ENCODE measurements at places on chromosomes 5 and 9. TPM values are rescaled to one million over a fixed set of nuclear protein-coding genes. Genes with fewer than 3 reads are reported as not detected.

DNA sequence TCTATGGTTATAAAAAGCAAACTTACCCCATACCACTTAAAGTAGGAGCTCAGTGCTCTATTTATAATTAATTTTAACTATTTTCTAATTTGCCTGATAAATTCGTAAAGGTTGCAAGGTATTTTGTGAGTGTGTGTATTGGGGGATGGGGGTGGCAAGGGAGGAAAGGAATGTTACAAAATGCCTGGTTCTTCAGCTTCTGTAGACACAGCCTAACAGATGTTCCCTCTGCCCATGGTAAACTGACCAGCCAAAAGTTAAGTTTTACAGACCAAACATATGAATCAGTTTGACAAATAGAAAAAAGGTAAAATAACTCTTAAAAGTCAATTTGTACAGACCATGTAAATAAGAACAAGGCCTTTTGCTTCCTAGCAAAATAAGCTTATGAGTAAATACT, 232.6 kb downstream of the KIAA0825 start:
- H3K27me3 ChIP-seq, result no peaks in the 10 kb centered on the region
- H3K36me3 ChIP-seq, result no peaks in the 10 kb centered on the region
- H3K27ac ChIP-seq, result no peak overlapping the region
- DNase-seq, result no peak

GRCh38 chr5:152686931-152687330, 281.9 kb upstream of the NMUR2 start:
- H3K4me3 ChIP-seq, result no peak overlapping the region
- H3K4me1 ChIP-seq, result no peaks in the 10 kb centered on the region
- no peak overlapping the region for H3K27ac ChIP-seq
- no peaks in the 10 kb centered on the region for H3K36me3 ChIP-seq
- no peaks in the 10 kb centered on the region for H3K27me3 ChIP-seq

- H3K36me3 ChIP-seq, result peaks cover 43% of the 10 kb centered on the region
- H3K27ac ChIP-seq, result peak overlapping the region; percentile 85
- H3K4me1 ChIP-seq, result peaks cover 100% of the 10 kb centered on the region
- no peaks in the 10 kb centered on the region for H3K27me3 ChIP-seq
Measured at GRCh38 chr9:110128664-110129329, 79.2 kb downstream of the C9orf152 start.

The IFNA13 gene
- not detected for total RNA-seq

DNA sequence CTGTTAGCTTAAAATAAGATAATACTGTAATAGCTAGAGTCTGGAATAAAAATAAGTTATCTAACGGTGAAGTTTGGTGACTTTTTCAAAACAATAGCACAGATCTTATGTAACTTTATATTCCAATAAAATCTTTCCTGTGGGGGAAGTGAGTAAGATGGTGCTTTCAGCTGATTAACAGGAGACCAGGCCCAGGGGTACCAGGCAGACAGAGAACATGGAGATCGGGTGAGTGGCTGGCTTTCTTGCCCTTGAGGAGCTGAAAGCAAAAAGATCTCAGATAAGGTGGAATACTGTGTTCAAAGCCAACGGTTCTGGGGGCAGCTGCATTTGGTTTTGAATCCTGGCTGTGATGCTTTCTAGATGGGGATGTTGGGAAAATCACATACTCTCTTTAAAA, 61.3 kb downstream of the MAT2B start:
- peak overlapping the region; percentile 74 for H3K4me3 ChIP-seq
- H3K4me1 ChIP-seq, result peaks cover 24% of the 10 kb centered on the region
- H3K27ac ChIP-seq, result no peak overlapping the region
- no peak for DNase-seq

DNA sequence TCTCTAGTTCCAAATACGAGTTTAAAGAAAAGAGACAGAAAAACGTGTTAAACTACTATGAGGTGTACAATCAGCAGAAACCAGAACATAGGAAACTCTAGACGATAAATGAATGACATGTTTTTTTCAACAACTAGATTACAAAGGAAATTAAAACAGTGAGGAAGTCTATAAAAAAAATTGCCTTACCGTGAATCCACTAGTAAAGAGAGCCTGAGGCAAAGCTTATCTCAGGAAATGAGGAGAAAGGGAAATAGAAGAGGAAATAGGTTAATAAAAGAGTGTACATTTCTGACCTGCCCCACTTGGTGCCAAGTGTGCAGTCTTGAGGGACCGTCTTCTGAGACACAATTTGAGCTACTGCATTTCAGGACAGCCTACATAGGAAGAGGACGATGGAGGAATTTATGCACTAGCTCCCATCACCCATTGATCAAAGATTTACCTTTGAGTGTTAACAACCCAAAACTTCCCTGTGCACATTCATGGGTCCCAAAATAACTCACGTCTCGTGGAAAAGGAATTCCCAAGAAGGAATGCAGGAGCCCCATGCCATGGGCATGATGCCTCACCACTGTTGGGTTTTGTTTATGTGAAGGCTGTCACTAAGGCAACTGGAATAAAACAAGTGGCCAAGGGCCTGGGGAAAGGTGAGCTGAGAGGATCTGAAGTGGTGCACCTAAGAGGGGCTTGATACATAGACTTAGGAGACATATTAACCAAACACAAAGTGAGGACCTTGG, 53.6 kb upstream of the SLC1A3 start:
- no peak overlapping the region for H3K4me3 ChIP-seq
- H3K4me1 ChIP-seq, result no peaks in the 10 kb centered on the region
- no peak for DNase-seq
- no peaks in the 10 kb centered on the region for H3K36me3 ChIP-seq
- no peak overlapping the region for H3K27ac ChIP-seq

GRCh38 chr9:127293767-127294166, 29.2 kb downstream of the GARNL3 start:
- no peak overlapping the region for H3K27ac ChIP-seq
- H3K36me3 ChIP-seq, result no peaks in the 10 kb centered on the region
- H3K4me1 ChIP-seq, result no peaks in the 10 kb centered on the region
- H3K4me3 ChIP-seq, result no peak overlapping the region
- H3K27me3 ChIP-seq, result no peaks in the 10 kb centered on the region

The PRDM9 gene
- not detected for total RNA-seq

DNA sequence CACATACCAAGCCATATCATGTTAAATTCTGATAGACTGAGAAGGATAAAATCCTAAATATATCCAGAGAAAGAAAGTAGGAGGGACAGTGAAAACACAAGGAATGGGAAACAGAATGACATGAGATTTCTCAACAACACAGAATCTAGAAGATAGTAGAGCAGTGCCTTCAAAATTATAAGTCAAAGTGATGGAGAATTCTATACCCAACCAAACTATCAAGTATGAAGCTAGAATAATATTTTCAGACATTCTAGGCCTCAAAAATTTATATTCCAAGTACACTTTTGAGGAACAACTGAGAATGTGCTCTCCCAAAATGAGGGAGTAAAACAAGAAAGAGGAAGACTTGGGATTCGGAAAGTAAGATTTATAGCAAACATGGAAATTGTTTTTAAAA, 10.9 kb upstream of the TTLL11 start:
- H3K4me1 ChIP-seq, result peaks cover 4% of the 10 kb centered on the region
- DNase-seq, result no peak
- no peak overlapping the region for H3K4me3 ChIP-seq

- no peak overlapping the region for H3K4me3 ChIP-seq
- H3K27me3 ChIP-seq, result peaks cover 2% of the 10 kb centered on the region
- H3K36me3 ChIP-seq, result no peaks in the 10 kb centered on the region
- H3K4me1 ChIP-seq, result no peaks in the 10 kb centered on the region
Measured at GRCh38 chr5:136067422-136067821, 38.6 kb downstream of the TGFBI start.

GRCh38 chr9:88922091-88922490, 69.2 kb upstream of the S1PR3 start:
- DNase-seq, result no peak
- H3K27ac ChIP-seq, result no peak overlapping the region
- peak overlapping the region; percentile 9 for H3K4me3 ChIP-seq
- H3K27me3 ChIP-seq, result no peaks in the 10 kb centered on the region

GRCh38 chr5:120803282-120803681, 339.2 kb downstream of the PRR16 start:
- H3K27me3 ChIP-seq, result no peaks in the 10 kb centered on the region
- H3K4me1 ChIP-seq, result no peaks in the 10 kb centered on the region
- H3K27ac ChIP-seq, result no peak overlapping the region
- DNase-seq, result no peak
- no peak overlapping the region for H3K4me3 ChIP-seq

GRCh38 chr5:90558344-90559192, at the start of gene ADGRV1:
TSS of gene ADGRV1 (plus strand) at chr5:90558797. CDS start at chr5:90558896, 99 bp downstream.
- peaks cover 45% of the 10 kb centered on the region for H3K27me3 ChIP-seq
- H3K27ac ChIP-seq, result no peak within 1 kb of the TSS
- no peaks in the 10 kb centered on the region for H3K36me3 ChIP-seq
- H3K4me1 ChIP-seq, result peaks cover 14% of the 10 kb centered on the region

GRCh38 chr5:168390491-168390890, 95.8 kb upstream of the RARS1 start:
- no peaks in the 10 kb centered on the region for H3K4me1 ChIP-seq
- H3K36me3 ChIP-seq, result peaks cover 3% of the 10 kb centered on the region
- no peak overlapping the region for H3K4me3 ChIP-seq
- DNase-seq, result no peak
- H3K27me3 ChIP-seq, result no peaks in the 10 kb centered on the region
- H3K27ac ChIP-seq, result no peak overlapping the region

- peaks cover 2% of the 10 kb centered on the region for H3K27me3 ChIP-seq
- H3K27ac ChIP-seq, result peak overlapping the region; percentile 73
- DNase-seq, result peak; percentile 48
- H3K4me1 ChIP-seq, result peaks cover 20% of the 10 kb centered on the region
- peak overlapping the region; percentile 42 for H3K4me3 ChIP-seq
Measured at GRCh38 chr5:158074992-158075769, 216.2 kb upstream of the CLINT1 start.

DNA sequence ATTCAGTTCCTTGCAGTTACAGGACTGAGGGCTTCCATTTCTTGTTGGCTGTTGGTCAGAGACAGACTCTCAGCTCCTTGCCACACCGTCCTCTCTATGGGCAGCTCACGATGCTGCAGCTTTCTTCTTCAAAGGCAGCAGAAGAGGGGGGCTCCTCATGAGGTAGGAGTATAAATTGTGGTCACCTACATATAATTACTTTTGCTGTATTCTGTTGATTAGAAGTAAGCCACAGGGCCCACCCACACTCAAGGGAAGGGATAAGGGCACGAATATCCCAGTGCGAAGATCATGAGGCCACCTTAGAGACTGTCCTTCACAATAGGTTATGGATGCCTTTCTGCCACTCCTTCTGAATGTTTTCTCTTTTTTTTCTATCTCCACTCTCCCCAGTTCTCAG, 43.7 kb upstream of the OSMR start:
- H3K4me3 ChIP-seq, result no peak overlapping the region
- DNase-seq, result no peak
- no peaks in the 10 kb centered on the region for H3K36me3 ChIP-seq

The CTXN3 gene
- not detected for total RNA-seq

All from activated B cell treated with CpG ODN at 0.5 μM for 24 hours (primary cell).